ENCODE measurements at places on chromosomes 2 and 18.

DNA sequence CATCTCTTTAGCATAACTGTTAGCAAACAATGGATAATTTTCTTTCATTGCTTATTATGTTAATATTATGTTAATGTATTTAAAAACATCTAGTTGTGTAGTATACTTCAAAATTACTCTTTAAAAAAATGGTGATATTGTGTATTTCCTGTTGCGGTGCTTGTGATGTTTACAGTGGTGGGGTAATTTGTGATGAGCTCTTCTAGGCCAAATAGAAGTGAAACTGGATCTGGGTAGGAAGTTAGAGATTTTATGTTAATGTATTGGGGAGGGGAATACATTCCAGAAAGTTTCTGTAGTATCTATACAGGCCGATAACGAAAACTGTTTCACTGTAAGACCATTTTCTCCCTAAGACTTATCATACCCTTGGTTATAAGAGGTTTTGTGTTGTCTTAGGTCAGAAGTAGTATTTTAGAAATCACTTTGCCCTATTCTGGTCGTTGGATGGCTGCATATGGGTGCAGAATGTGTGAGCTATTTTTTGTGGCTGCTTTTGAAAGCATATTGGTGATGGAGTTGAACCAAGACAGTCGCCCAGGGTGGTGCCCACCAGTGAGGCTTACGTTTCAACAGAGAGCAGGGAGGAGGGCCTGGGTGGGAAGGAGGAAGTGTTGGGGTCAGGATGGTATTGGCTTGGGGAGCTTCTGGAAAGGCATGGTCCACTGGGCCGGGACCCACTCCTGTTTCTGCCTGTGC is 5.8 kb downstream of the TSHZ1 start:
- peak; percentile 34 for DNase-seq

DNA sequence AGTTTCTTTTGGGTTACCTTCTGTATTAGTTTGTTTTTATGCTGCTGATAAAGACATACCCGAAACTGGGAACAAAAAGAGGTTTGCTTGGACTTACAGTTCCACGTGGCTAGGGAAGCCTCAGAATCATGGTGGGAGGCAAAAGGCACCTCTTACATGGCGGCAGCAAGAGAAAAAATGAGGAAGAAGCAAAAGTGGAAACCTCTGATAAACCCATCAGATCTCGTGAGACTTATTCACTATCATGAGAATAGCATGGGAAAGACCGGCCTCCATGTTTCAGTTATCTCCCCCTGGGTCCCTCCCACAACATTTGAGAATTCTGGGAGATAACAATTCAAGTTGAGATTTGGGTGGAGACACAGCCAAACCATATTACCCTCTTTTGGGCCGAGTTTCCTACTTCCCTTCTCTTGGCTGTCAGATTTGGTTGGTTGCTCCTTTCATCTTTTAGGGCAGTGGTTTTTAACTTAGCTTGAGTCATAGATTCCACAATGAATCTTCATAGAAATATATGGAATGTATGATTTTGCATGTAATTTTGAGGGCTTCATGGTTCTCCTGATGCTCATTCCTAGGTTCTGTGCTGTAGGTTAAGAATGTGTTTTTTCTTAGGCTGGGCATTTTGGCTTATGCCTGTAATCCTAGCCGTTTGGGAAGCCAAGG is 44.2 kb downstream of the CEP192 start:
- no peak for DNase-seq

- DNase-seq, result no peak
Observed at GRCh38 chr2:191443446-191443845, 198.2 kb downstream of the MYO1B start.

DNA sequence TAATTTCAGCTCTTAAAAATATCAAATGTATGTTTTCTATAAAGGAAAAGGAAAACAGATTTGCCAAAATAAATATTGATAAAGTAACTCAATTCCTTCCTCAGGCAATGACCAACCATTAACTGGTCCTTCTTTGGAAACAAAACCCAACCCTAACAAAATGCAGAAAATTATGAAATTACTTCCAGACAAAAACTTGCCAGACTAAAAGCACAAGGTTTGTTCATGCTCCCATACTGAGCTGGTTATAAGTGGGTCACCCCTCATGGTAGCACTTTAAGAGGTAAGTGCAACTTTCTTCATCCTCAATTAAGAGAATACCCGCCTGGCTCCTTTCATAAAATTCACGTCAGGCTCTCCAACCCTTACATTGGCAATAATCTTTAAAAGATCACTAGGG is 31.1 kb upstream of the TTC32 start:
- no peak for DNase-seq

DNA sequence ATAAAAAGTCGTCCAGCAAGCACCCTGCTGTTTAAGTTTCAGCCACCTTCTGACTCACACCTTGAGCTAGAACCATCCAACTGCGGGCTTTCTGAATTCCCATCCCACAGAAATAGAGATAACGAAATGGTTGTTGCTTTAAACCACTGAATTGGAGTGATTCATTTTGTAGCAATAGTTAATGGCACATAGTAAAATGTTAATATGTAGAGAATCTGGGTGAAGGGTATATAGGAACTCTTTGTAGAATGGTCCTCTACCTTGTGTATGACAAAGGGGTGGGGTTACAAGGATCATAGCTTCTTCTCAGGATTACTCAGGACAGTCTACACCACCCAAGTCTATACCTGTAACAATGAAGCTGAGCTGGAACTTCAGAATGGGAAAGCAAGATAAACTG is 2.4 kb upstream of the MAPRE3 start:
- DNase-seq, result no peak

GRCh38 chr2:106065268-106065982 is 128.7 kb downstream of the UXS1 start:
- DNase-seq, result no peak

DNA sequence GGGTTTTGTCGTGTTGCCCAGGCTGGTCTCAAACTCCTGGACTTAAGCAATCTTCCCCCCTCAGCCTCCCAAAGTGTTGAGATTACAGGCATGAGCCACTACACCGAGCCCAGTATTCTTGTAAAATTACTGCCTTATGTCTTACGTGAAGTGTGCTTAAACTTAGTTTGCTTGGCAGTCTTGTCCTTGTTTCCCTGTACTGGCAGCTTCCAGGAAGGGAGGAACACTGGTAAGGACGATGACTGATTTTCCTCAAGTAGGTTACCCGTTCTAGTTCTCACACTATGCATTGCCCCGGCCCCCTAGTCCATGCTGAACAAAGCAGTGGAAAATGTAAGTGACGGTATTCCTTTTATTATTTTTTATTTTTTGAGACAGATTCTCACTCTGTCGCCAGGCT is 19.7 kb upstream of the GATA6 start:
- DNase-seq, result no peak

DNA sequence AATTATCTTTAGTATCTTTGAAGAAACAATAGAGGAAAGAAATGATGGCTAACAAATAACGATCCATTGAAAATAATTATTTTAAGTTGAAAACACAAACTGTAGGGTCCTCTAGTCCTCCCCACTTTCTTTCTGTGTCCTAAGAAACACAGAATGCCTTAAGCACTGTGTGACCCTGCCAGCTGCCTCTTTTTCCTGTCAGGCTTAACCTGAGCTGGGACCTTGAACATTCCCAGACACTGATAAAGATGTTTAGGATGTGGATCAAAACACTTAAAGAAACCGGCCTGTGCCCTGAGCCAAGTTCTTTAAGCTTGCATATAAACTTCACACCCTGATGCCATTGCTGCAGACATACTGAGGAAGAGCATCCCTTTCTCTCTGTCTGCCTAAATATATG is 755.4 kb upstream of the VRK2 start:
- no peak for DNase-seq

DNA sequence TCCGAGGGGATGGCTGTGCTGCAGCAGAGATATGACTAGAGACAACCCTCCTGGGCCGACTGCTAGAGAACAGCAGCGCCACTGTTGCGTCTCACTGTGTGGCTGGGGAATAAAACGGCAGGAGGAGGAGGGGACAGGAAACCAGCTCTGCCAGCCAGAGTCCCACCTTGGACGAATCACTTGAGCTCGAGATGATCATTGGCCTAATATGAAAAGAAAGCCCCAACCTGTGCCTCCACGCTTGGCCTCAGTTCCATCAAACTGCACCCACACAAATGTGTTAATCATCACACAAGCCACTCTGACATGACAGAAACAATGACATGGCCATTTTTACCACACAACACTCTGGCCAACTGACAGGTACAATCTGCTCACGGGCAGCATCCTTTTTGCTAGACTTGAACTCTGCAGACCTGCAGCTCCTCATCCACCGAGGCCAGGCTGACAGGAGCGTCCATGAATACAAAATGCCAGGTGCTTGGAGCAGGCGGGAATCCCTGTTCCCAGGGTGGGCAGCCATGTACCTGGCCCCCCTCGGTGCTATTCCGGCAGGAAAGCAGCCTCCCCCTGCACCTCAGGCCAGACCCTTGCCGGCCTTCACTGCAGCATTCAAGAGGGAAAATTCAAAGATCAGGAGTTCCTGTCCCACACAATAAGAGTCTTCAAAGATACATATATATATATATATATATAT is 52.3 kb downstream of the PARD6G start:
- DNase-seq, result peak; percentile 39

GRCh38 chr18:78632111-78632541 is 347.5 kb upstream of the SALL3 start:
- DNase-seq, result no peak

DNA sequence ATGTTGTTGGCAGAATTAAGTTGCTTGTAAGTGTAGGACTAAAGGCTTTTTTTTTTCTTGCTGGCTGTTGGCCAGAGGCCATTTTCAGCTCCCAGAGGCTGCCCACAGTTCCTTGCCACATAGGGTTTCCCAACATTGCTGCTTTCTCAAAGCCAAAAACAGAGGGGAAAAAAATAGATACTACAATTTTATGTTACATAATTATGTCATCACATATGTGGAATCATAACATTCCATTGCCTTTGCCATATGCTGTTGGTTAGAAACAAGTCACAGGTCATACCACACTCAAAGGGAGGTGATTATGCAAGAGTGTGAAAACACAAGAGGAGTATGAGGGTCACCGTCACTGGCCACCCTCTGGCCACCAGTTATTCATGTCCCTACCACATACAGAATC is 154.5 kb downstream of the RTN4 start:
- no peak for DNase-seq

GRCh38 chr2:235911633-235912233 is 256.5 kb downstream of the GBX2 start:
- no peak for DNase-seq

DNA sequence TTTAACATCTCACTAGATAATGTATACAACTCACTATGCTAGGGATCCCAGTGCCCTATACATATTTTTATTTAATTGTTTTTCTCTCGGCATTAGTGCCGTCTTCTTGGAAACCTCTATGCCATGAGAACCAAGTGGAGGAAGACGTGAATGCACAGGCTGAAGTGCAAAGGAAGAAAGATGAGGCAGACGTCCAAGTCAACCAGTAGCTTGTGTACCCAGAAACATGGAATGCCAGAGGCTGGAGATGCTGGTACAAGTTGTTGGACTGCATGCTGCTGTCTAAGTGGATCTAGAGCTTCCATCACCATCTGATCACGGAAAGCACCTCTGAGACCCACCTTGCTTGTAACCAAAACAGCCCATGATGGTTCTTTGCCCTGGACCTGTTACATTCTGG is 12.5 kb upstream of the GEMIN6 start:
- no peak for DNase-seq

DNA sequence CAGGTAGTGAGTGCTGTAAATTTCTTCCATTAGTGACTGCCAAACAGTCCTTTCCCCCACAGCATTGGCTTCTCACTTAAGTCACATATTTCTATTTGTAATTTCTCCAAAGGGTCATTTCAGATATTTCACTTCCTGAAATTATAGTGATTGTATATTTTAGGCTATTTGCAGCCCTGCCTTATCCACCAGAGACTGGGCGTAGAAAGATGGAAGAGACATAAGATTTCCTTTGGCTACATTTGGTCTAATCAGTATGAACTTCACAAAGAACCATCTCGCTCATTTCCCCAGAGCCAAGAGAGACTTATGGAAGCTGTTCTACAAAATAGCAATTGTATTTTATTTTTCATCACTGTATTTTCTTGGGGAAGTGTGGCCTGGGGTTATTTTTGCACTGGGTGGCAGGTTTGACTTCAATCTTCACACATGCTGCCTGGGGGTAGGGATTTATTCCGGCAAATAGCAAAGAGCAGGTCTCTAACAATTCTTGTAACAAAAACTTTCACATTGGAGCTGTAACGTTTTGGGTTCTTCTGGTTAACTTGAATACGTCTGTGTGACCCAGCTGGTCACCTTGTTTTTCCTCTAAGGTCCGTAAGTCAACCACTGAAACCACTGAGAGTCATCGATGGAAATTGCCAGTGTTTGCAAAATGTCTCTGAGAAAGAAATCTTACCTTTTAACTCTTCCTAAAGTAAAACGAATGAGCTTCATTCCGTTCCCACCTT is 170.6 kb upstream of the SERPINE2 start:
- no peak for DNase-seq

DNA sequence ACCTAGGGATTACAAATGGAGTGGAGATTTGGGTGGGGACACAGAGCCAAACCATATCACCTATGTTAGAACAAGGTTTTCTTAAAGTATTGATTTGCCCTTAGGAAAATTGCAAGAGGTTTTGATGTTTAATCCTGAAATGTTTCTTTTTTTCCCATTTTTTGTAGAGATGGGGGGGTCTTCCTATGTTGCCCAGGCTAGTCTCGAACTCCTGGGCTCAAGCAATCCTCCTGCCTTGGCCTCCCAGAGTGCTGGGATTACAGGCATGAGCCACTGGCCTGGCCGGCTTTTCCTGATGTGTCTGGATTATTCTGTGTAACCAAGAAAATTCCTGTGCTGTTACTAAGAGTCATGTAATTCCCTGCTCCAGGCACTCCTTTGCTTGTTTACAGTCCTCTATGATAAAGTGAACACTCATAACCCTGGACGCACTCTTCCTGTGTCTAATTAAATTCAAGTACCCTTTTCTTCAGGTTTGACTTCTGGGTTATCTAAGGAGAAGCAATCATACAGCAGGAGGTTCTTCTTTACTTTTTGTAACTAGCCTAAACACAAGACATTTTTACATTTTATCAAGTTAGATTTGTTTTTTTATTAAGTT is 15.0 kb upstream of the CTDP1 start:
- no peak for DNase-seq

- DNase-seq, result no peak
Observed at GRCh38 chr18:56570978-56571377, 67.4 kb downstream of the TXNL1 start.

DNA sequence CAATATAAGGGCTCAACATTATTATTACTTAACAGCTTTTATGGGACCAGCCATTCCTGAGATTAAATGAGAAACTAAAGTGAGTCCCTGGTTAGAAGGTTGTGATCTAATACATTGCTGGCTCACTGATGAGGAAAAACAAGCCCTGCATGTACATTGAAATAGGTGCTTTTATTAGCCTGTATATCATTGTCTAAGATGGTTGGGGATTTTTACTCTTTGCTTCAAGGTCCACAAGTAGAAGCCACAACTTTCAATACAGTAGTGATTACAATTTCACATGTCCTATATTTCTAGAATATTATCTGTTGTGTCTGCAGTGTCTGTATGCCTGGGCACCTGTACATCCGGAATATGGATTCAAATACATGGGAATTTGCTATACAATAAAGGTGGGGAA is 104.1 kb upstream of the FZD5 start:
- DNase-seq, result no peak
